ENCODE measurements at places on chromosomes 1 and 21.

DNA sequence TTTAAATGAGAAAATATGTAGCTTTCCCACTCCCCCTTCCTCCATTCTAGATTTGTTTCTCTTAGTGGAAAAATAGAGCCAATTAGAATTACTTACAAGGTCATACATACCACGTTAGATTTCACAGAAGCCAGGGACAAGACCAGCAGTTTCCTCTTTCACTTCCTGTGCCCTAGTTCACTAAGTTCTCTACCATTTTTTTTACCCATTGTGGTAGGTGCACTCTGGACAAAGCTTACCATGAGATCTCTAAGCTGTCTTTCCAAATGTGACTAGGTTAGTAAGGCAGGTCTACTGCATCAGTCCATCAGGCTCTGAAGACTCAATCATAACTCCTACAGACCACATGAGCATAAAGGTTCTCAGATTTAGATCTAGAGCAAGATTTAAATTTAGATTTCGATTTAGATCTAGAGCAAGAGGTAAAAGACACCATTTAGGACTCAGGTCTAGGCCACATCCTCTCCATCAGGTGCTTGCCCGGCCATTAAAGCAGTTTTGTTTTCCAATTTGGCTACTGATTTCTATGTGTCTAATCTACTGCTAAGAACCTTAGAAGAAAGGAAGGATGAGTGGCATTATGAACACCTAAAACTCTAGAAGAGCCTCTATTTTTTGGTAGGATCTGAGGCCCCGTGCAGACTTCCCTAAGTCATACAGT is 235.3 kb downstream of the FAF1 start:
- peak; percentile 46 for ATAC-seq

DNA sequence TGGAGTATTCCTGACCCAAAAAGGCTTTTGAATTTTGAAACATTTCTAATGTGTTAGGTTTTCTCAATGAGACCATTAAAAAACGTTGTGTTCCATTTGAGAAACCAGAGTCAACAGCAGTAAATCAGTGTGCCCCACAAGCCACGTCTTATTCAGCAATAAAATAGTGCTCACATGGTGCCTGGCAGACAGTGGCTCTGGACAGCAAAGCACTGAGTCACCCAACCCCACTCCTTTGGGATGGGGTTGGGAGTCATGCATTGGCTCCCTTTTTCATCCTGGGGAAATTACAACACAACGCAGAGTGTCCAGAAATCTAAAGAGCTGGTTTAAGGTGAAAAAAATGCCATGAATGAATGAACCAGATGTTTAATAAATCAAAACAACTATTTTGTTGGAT is 46.5 kb downstream of the KCNJ15 start:
- no peak for ATAC-seq

- ATAC-seq: no peak
Measured at GRCh38 chr1:77948841-77949424, 29.9 kb downstream of the FUBP1 start.

GRCh38 chr1:165050246-165050645 is 306.3 kb downstream of the LMX1A start:
- no peak for ATAC-seq

GRCh38 chr1:229378586-229379367 is 35.9 kb upstream of the CCSAP start:
- no peak for ATAC-seq

- no peak for ATAC-seq
Measured at GRCh38 chr21:26964170-26964778, 2.6 kb downstream of the ADAMTS5 start.

- ATAC-seq: no peak
Measured at GRCh38 chr1:179589509-179589908, 2.1 kb upstream of the TDRD5 start.

DNA sequence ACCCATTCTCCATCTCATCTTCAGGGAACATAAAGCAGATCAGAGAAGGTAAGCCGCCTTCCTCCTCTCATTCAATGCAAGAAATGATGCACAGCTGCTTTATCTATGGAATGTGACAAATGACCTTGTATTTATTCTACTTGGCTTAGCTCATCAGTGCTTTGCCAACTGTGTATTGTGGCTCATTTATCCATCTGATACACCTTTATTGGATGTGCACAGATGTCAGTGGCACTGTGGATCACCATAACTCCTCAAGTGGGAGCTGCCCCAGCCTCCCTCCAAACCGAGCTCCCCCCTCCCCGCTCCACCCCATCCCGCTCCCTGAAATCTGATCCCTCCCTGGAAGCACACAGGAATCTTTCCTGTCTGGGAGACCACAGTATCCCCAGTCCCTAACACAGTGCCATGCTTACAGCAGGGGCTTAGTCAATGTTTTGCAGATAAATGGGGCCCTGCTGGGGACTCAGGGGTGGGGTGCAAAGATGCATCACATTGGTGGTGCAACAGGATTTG is 156.0 kb upstream of the RAB4A start:
- ATAC-seq: no peak

DNA sequence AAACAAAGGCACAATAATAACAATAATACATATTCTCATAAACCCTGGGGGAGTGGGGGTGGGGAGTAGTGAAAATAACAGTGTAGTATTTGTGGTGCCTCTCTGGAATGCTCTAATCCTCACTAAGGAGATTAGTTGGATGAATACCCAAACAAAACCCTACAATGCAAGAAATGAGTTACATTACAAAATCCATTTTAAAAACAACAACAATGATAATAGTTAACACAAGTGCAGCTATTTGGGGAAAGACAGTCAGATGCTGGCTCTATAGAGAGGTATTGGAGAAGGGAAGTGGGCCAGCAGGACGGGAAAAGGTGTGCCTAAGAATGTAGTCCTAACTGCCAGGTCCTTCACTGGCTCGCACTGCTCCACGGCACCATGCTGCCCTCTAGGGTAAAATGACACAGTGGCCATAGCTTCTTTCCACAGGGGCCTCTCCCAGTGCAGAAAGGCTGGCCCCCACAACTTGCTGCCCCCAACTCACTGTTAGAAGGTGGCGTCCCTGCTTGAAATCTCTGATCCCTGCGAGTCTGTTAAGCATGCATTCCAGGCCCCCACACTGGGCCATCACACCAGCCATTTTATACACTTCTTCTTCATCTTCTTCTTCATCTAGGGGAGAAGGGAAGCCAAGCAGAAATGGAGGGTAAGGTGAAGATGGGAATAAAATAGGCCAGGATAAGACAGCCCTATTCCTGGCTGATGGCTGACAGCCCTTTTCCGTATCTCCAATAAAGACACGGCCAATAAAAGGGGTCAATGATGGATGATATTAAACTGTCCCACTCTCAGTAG is 113.8 kb downstream of the UBR4 start:
- no peak for ATAC-seq

GRCh38 chr1:201085902-201086735 is 26.1 kb downstream of the CACNA1S start:
- ATAC-seq: no peak

DNA sequence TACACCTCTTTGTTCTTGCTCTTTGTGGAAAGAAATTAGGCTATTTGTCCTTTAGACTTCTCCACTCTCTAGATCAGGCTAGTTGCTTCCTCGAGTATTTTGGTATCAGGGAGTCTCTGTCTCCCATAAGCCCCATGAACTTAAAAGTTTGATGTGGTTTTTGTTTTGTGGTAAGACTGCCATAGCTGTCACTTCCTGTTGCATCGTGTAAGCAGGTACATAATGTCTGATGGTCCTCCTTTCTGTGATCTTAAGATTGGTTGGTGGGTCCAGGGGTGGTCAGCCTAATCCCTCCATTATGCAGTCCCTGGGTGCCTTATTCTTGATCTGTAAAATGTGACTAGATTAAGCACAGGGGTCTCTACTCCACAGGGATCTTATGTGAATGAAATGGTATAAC is 23.1 kb downstream of the CD53 start:
- peak; percentile 48 for ATAC-seq

DNA sequence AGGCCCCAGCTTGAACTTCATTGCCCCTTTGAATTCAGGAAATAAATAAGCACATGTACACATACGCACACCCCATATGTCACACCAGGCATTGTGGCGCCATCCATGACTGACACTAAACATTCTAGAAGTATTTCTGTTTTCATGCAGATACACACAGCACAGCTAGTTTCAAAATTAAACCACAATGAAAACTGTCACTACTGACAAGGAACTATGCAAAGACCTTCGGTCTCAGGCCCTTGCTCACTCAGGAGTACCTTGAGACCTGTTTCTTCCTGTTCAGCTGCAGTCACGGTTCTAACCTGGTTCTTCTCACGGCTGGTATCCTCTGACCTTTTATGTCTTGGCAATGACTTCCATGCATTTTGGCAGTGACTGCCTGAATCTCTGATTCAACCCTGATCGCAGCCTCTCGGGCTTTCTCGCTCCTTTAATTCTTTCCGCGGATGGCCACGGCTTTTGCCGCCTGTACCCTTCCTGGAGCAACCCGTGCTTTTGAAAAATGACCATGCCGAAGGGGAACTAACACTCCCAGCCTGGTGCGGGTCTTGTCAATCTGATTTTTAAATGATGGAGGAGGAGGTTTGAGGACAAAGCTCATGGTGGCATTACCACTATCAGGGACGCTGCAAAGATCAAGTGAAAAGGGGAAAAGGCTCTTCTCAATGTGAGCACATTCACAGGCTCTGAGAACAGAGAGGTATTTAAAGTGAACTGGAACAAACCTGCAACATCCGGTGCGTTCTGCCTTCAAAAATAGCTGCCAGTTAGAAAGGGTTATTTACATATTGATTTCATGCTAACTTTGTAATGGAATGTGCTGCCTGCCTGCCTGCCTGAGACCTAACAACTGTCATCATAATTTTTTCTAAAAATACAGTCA is 384.6 kb downstream of the RRAGC start:
- ATAC-seq: peak; percentile 70

- no peak for ATAC-seq
Measured at GRCh38 chr1:89866568-89866967, 45.7 kb downstream of the LRRC8D start.

DNA sequence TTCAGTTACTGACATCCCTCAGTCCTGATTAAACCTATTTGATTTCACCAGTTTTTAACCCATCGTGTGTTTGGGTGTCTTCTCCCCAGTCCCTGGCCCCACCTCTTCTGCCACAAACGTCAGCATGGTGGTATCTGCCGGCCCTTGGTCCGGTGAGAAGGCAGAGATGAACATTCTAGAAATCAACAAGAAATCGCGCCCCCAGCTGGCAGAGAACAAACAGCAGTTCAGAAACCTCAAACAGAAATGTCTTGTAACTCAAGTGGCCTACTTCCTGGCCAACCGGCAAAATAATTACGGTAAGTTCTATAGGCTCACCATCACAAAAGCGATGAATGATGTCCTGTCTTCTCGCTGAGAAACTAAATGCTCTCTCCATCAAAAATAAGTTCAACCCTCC is 28.7 kb downstream of the NBPF3 start:
- no peak for ATAC-seq

Measured in activated CD4-positive, CD25-positive, alpha-beta regulatory T cell treated with anti-CD3 and anti-CD28 coated beads, Interleukin-2, amount 50 U/mL, for 24 hours (primary cell).